ENCODE measurements at places on chromosomes 12 and 14.

DNA sequence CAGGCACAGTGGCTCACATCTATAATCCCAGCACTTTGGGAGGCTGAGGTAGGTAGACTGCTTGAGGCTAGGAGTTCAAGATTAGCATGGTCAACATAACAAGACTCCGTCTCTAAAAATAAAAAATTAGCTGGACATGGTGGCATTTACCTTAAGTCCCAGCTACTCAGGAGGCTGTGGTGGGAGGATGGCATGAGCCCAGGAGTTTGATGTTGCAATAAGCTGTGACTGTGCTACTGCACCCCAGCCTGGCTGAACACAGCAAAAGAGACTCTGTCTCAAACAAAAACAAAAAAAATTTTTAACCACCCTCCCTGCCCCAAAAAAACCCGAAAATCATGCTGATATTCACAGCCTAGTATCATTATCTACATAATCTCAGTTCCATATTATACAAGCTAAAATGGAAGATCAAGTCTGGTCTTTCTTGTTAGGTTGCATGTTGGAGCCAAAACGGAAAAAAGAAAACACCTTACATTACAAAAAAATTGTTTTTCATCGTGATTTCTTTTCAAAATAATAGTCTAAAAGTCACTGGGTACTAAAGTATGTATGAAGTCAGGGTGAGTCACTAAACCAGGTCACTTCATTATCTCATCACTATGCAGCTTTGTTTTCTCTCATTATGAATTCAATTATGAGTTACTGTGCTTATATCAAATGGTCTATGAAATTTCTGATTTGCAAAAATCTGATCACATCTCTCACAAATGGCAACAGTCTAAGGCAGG is 13.8 kb downstream of the GXYLT1 start:
- DNase-seq = no peak

GRCh38 chr12:113049976-113050742 is 6.4 kb upstream of the DTX1 start:
- DNase-seq = no peak

- no peak for DNase-seq
These were observed 1.2 kb downstream of the COA8 start for GRCh38 chr14:103563844-103564505.

DNA sequence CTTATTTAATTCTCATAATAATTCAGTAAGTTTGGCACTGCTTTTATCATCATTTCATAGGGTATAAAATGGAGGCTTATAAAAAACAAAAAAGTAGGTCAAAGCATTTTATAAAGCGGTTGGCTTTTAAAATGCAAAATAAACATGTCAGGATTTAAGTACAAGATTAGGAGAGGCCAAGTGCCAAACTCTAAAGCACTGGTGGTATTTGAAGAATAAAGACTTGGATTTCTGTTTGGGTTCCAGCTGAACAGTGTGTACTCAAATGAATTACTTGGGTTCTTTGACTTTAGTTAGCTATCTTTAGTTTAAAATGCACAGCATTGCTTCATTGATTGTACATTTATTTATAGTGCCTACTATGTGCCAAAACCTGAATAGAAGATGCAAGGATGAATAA is 966.6 kb upstream of the SEL1L start:
- no peak for DNase-seq

DNA sequence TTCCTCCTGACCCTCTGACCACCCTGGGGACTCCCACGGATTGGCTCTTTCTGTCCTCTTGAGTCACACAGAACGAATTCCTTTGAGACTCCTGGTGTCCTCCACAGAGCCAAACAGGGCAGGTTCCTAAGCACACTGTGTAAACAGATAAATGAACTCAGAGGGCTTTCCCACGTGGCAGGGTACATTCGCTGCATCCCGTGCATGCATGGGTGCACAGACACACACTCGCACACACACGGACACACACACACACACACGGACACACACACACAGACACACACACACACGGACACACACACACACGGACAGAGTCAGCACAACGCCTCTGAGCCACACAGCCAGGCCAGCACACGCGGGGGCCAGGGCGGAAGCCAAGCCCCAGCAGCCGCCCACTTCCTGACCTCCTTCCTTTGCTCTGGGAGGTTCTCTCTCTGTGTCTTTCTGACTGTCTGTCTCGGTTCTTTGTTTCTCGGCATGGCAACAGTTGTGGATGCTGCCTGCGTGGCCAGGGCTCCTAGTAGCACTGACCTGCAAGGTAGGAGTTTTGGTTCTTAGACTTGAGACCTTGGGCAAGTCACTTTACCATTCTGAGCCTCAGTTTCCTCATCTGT is 706 bp downstream of the CRACR2A start:
- DNase-seq = peak; percentile 53
